Muscle of arm (tissue), 14 donors: ENCODE measurements at places on chromosomes 13 and 19.

- no peak for DNase-seq
Measured at GRCh38 chr13:77698201-77699058, 943 bp downstream of the SLAIN1 start.

GRCh38 chr19:49327878-49328544, 3.0 kb upstream of the SLC6A16 start:
- DNase-seq, result no peak

- no peak for DNase-seq
Measured at GRCh38 chr13:51999510-51999911, 11.7 kb downstream of the ATP7B start.

GRCh38 chr13:69912630-69913029, 195.0 kb upstream of the ATXN8OS start:
- DNase-seq, result no peak
